ENCODE measurements at places on chromosomes 3 and 15.

- DNase-seq, result peak; percentile 2
Measured at GRCh38 chr3:58536501-58537411, at the start of gene ACOX2. ACOX2 (minus strand) TSS chr3:58537190; CDS start chr3:58535106, 2,084 bp downstream.

- DNase-seq, result no peak
Measured at GRCh38 chr3:46096781-46097180, 69.5 kb upstream of the XCR1 start.

GRCh38 chr3:194985031-194985578 is 285.9 kb downstream of the XXYLT1 start:
- no peak for DNase-seq

- DNase-seq, result no peak
Measured at GRCh38 chr3:193796089-193796488, 203.1 kb downstream of the OPA1 start.

GRCh38 chr3:152474585-152474984 is 205.9 kb downstream of the MBNL1 start:
- peak; percentile 40 for DNase-seq

- DNase-seq, result no peak
Measured at GRCh38 chr3:121698476-121698875, 37.8 kb upstream of the HCLS1 start.

GRCh38 chr3:179898024-179898423 is 138.7 kb downstream of the PEX5L start:
- peak; percentile 42 for DNase-seq

All from GM20000 (cell line).